ENCODE measurements at places on chromosomes 12 and 14.

- no peak for DNase-seq
Observed at GRCh38 chr12:52603314-52603713, 2.1 kb upstream of the KRT72 start.

- no peak for DNase-seq
Observed at GRCh38 chr12:48973531-48973930, 2.0 kb upstream of the WNT10B start.

- no peak for DNase-seq
Observed at GRCh38 chr12:1795221-1795784, 25.1 kb upstream of the LRTM2 start.

GRCh38 chr12:114238808-114239207, 167.1 kb downstream of the TBX5 start:
- no peak for DNase-seq

GRCh38 chr12:32105986-32106516, 596 bp upstream of the BICD1 start:
- DNase-seq: no peak

- no peak for DNase-seq
Observed at GRCh38 chr14:74664717-74665116, 48.2 kb downstream of the AREL1 start.

GRCh38 chr14:99261912-99262787, 9.8 kb downstream of the BCL11B start:
- DNase-seq: no peak

- DNase-seq: no peak
Observed at GRCh38 chr12:31387466-31387865, 61.5 kb upstream of the SINHCAF start.

- peak; percentile 80 for DNase-seq
Observed at GRCh38 chr14:103847451-103848174, at the start of gene PPP1R13B. PPP1R13B (minus strand) TSS chr14:103847575; CDS start chr14:103847307, 268 bp downstream.

- no peak for DNase-seq
Observed at GRCh38 chr12:123973552-123974341, 732 bp downstream of the ZNF664 start.

GRCh38 chr12:7142056-7142644, 12.0 kb downstream of the CLSTN3 start:
- peak; percentile 37 for DNase-seq

DNA sequence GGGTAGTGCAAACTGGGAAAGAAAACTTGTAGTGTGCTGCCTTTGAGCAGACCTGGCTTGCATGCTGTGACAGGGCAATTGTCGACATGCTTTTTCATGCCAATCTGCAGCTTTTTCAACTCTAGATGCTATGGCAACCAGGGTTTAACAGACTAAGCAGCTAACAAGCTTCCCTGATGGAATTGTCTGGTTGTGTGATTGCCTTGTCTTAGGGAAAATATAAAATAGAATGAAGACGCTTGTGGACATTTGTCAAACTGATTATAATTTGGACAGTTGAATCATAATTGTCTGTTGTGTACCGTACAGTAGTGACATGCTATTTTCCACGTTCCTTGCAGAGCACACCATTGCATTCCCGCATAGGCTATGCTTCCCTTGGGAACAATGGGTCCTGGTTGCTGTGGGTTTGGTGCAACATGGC, 113.0 kb downstream of the FOXG1 start:
- DNase-seq: no peak

DNA sequence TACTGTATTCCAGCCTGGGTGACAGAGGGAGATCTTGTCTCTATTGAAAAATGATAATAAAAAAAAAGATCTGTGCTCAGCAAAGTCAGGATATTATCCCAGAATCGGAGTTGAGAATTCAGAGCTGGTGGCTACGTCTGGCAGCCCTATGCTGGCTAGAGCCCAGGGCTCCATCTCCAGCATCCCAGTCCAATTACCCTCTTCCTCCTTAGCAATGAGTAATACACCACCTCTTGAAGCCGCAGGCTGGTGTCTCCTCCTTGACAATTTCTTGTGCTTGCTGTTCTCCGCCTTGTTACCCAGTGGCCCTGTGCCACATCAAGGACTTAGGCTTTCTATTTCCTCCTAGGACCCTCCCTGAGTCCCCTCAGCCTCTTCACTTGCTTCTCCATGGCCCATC, 38.4 kb upstream of the DDX11 start:
- no peak for DNase-seq

DNA sequence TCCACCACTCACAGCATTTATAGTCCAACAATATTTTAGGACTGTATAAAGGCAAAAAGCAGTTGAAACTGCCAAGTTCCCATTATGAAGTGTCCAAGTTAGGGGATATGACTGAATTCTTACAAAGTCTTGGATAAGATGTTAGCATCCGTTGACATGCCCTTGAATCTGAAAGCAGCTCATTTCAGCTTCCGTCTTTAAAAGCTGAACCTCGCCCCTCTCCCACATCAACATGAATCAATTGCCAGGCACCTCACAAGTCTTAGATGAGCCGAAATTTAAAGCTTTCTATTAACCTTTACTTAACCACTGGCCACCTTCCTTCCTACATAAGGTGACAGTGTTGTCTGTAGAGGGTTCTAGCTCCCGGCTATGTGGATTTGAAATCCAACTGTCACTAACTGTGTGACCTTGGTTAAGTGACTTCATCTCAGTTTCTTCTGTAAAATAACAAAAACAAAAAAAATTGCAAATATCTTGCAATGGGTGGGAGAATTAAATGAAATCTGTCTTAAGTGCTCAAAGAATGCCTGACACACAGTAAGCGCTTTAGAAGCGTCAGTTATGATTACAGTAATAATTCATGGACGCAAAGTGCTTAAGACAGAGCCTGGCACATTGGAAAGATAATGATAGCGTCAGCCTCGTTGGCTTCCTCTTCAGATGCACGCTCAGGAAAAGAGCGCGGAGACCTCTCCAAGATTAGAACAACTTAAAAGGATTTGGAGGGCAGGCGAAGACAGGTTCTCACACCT, 1.2 kb downstream of the PPP1CC start:
- no peak for DNase-seq

GRCh38 chr12:118103601-118104382, at the start of gene VSIG10:
VSIG10 (minus strand) TSS chr12:118104011; CDS start chr12:118103671, 340 bp downstream.
- peak; percentile 74 for DNase-seq

DNA sequence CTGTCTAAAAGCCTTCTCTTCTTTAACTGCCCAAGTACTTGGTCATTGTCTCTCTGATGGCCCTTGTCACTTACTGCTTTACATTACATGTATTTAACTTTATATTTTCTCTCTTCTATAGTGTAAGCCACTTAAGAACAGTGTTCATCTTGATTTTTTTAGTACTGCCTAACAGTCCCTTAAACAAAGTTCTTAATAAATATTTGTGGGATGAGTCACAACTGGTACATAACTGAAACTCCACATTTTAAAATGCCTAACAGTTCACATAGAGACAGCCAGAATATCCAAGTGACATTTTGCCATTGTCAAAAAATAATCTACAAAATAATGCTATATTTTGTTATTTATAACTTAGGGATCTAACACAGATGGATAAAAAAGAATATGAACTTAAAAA, 146.6 kb downstream of the STXBP6 start:
- DNase-seq: no peak

DNA sequence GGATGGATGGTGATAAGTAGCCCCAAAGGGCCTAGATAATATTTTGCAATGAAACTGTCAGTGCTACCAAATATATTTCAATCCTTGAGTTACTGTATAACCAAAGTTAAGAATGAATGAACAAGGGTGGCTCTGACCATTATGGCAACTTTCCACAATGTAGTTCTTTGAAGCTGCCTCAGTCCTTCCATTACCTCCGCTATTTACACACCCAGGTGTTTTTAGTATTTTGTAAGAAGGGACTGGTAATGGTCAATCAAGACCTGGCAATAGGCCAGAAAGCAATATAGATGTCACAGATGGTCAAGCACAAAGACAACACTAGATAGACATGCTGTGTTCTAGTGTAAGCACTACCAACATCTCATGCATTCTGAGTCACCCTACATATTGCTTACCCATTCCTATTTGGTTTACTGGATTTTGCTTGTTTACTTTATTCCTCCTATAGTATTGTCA, 16.3 kb downstream of the DUSP16 start:
- no peak for DNase-seq

DNA sequence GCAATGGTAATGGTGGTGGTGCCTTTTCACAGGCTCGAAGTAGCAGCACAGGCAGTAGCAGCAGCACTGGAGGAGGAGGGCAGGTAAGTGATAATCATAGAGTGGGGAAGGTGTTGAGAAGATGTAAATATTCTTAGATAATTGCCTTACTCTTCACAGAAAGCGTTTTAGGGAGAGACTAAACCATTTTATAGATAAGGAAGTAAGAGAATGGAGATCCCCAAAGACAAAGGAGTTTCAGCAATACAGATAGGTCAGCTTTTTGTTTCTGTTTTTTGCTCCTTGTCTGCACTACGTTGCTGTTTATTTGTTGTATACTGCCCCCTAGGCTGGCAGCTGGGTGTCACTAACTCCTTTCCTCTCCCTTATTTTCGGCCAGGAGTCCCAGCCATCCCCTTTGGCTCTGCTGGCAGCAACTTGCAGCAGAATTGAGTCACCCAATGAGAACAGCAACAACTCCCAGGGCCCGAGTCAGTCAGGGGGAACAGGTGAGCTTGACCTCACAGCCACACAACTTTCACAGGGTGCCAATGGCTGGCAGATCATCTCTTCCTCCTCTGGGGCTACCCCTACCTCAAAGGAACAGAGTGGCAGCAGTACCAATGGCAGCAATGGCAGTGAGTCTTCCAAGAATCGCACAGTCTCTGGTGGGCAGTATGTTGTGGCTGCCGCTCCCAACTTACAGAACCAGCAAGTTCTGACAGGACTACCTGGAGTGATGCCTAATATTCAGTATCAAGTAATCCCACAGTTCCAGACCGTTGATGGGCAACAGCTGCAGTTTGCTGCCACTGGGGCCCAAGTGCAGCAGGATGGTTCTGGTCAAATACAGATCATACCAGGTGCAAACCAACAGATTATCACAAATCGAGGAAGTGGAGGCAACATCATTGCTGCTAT, 2.0 kb downstream of the SP1 start:
- DNase-seq: no peak

- no peak for DNase-seq
Observed at GRCh38 chr12:116959845-116960514, 49.2 kb downstream of the FBXW8 start.

- no peak for DNase-seq
Observed at GRCh38 chr14:99296517-99296916, 24.5 kb upstream of the BCL11B start.

DNA sequence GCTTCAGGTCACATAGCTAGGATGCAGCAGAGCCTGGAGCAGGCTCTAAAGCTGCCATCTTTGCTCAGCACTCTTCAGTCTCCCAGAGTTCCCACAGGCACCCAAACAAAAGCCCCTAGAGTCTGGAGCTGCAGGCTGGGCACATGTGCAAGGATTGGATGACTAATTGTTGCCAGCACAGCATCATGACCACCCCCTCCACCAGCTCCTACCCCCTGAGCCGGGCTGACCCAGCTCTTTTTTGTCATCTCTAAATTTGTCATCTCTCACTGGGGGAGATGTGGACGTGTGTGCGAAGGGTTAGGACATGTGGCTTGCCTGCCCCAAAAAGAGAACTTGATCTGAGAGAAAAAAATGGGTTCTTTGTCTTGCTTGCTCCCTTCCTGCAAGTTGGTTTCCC, 4.3 kb upstream of the MMP19 start:
- no peak for DNase-seq

DNA sequence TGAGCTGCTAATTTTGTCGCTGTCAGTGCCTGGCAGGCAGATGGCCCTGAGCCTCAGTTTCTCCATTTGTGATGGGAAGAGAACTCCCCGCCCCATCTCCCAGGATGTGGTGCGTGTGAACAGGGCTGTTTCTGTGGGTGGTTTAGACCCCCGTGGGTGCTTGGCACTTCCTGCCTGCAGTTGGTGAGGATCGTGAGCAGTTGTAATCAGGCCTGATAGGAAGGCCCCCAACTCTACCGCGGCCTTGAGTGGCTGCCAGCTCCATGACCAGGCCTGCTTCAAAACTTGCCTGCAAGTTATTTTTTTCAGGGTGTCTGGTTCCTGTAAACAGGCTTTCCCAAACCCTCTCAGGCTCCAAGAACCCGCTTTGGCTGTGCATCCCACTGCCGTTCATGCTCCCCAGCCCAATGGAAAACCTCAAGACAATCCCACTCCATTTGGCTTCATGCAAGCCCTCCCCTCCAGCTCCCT, 138.4 kb downstream of the ZFP36L1 start:
- DNase-seq: no peak

- no peak for DNase-seq
Observed at GRCh38 chr14:93953739-93954515, 22.4 kb downstream of the ASB2 start.

- DNase-seq: no peak
Observed at GRCh38 chr14:103126873-103127304, 3.6 kb downstream of the TNFAIP2 start.

DNA sequence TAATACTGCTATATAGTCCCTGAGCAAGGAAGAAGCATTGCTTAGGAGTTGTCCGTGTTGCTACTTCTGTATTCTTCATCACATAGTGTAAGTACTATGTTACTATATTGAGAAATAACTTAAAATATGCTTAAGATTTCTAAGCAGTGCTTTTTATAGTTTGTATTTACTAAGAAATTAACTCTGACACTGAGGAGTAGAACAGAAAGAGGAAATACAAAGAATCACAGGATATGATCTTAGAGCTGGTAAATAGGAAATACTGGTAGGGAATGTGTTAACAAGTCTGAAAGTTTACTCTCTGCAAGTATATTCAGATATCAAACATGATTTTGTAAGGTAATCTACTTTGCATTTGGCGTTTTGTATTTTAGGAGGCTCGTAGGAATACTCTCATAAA, 15.5 kb downstream of the XPOT start:
- no peak for DNase-seq

DNA sequence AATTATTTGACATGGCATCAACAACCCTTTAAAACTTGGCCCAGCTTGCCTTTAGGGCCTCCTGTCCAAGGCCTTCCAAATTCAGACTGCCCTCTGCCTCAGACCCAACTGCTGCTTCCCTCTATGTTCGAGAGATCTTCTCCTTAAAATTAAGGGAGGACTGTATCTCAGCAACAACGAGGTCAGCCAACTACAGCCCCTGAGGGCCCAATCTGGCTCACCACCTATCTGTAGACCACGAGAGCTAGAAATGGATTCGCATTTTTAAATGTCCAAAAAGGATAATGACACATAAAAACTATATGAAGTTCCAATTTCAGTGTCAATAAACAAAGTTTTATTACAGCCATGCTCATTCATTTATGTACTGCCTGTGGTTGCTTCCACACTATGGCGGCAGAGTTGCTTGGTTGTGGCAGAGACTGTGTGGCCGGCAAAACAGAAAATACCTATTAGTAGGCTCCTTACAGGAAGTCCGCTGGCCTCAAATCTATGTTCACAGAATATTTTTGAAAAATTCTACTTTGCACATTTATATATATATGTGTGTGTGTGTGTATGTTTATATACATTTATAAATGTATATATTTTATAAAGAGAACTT, 1026.9 kb downstream of the BCL11B start:
- DNase-seq: no peak

All from SHP77 (cell line).